ENCODE measurements at places on chromosomes 5 and 9.
A peak's percentile ranks its signal among the peaks of the same experiment; 100 is the strongest.

GRCh38 chr5:55541056-55541635 lies 6.4 kb upstream of the PLPP1 start:
- no peak for DNase-seq

DNA sequence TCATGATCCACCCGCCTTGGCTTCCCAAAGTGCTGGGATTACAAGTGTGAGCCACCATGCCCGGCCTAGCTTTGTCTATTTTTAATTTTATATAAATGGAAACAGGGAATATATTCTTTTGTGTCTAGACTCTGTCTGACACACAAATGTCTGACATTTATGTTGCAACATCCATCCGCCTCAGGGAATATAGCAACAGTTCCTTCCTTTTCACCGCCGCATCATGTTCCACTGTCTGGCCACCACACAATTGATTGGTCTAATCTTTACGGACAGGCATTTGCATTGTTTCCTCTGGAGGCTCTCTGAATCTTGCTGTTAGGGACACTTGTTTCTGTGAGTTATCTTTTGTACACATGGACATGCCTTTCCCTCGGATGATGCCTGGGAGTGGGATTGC lies 20.1 kb upstream of the TBC1D9B start:
- no peak for DNase-seq

DNA sequence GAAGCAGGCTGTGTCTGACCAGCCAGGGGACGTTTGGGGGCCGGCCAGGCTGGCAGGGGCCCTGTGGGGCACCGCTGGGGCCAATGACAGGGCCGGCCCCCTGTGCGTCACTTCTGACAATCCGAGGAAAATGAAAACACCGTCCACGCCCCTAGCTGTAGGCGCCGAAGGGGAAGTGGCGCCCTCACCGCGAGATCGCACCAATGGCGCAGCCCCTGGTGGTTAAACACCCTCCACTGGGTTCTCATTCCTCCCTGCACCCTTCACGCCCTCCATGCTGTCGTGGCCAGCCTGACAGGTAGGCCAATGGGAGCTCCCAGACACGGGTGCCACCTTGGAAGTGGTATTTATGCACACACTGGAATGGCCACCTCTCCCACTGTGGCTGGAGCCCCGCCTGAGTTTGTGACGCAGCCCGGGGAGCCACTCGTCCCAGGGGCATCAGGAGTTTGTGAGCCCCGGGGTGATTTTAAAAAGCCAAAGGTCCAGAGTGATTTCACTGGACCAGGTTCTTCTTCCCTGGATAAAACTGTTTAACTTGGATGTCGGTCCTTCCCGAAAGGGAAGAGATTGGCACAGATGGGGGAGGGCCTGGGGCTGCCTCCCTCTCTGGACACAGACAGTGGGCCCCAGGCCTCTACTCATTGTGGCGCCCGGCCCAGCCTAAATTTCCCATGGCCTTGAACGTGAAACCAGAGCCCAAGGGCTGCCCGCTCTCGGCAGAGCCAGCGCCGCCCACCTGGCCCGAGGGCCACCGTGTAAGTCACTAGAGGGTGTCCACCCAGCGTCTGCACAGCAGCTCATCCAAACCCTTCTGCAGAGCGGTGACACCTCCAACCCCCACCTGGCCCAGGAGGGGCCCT lies 49.7 kb downstream of the NKD2 start:
- DNase-seq: no peak

- no peak for DNase-seq
These were observed 148.2 kb downstream of the PAM start for GRCh38 chr5:102903074-102903871.

DNA sequence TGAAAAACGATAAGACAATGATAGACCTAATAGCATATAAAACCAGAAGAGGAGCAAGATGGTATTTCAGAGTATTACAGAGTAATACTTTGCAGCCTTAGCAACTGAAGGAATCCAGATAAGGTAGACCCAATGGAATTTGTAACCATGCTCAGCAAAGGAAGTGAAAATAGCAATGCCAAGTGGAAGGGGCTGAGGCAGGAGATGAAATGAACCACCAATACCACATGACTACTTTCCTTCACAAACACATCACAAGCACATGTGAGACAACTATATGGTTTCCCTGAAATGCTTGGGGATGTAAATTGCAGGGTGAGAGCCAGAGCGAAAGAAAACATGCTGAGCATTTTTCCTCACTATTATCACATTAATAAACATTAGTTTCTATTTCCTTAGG lies 79.8 kb upstream of the MELK start:
- DNase-seq: no peak

DNA sequence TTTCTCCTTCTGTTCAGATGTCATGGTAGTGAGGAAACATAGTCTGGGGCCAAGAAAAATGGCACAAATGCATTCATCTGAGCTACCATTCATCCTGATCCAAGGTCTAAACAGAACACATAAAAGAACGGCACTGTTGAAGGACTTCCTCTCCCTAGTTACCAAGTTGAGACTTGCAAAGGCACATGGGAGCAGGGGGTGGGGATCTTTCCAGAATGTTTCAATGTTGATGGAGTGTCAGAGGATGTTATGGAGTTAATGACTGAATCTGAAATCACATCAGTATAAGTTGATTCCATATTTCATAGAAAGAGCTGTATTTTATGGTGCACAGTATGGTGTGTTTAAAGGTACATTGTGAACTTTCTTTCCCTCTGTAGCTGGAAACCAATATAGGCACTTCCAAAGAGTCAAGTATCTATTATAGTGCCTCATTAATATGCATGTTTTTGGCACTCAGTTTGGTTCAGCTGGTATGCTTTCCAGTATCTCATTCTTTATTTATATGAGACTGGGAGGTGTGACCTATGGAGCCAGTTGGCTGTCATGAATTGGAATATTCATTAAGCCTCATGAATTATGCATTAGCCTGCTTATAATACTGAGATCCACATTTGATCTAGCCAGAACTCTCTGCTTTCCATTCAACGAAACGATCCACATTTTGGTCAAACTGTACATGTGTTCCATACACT lies 603.0 kb downstream of the NR2F1-AS1 start:
- DNase-seq: no peak

- no peak for DNase-seq
These were observed 76.8 kb upstream of the RANBP3L start for GRCh38 chr5:36378551-36378950.

DNA sequence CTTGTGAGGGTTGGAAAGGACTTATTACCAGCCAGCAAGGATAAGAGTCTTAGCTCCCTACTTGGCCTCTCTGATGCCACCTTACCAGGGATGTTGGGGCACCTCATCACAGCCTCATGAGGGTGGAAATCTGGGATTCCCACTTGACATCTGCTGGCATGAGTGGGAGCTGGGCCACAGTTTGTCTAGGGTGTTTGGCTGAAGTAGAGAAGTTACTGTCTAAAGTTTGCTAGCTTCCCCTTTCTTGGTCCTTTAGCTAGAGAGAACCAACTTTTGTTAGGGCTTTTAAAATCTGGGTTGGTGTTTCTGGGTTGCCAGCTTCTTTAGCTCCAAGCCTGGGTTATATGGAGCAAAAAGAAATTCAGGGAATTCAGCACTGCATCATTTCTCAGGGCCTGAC lies 57.5 kb upstream of the GNA14 start:
- DNase-seq: no peak

GRCh38 chr5:148746826-148747535 lies 79.4 kb upstream of the ADRB2 start:
- DNase-seq: no peak

DNA sequence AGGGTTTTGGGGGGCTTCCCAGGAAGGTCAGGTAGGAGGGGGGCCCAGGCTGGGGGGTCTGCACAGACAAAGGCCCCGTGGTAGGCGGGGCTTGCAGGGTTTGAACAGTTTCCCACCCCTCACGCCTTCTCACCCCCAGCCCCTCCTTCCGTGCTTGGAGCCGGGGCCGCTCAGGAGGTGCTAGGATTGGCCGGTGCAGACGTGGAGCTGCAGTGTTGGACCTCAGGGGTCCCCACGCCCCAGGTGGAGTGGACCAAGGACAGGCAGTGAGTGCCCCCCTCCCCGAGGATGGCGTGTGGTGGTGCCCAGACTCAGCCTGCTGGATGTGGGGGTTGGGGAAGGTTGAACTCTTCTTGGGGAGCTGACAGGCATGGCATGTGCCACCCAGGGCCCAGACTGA lies 83.8 kb downstream of the HMCN2 start:
- DNase-seq: no peak

DNA sequence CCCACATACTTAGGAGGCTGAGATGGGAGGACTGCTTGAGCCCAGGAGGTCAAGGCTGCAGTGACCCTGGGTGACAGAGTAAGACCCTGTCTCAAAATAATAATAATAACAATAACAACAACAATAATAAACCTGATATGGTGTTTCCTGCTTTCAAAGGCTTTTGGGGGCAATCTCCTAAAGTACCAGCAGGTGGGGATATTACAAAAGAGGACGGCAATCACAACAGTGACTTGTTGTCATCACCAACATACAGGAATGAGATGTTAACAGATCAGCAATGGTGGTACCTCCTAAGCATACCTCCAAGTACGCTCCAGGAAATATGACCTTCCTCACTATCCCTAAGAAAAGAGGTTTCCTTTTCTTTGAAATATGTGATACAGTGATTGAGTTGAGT lies 91.1 kb upstream of the RNF180 start:
- peak; percentile 1 for DNase-seq

DNA sequence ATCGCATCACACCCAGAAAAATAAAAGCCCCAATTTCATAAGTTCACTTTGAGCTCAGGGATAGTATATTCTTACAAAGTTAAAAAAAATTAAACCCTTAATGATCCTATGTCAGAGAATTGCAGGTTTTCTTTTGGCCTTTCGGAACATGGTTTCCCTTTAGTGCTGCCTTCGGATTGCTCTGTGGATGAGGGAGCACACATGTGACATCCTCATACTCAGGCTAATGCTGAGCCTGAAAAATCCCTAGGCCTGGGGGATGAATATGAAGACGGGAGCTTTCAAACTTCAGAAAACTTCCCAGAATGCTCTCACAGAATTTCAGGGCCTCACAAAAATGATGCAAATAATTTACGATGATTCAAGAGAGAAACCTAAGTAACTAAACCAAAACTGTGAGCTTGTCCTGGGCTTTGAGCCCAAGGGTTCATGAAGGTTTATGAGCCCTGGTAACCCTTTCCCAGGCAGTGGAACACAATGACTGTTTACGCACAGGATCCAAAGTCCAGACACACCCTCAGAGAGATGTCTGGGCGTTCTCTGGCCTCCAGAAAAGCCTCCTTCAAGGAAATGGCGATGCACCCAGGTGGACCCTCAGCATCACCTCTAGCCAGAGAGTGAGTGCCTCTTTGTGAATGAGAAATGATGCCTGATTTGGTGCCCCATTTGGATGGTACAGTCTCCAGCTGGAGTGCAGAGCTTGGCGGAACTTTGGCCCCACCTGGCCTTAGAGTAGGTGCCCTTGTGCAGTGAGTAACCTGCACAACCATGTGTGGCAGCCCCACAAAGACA lies 145.4 kb downstream of the ENTREP1 start:
- no peak for DNase-seq

- no peak for DNase-seq
These were observed 37.6 kb downstream of the MAST4 start for GRCh38 chr5:66633754-66634153.

GRCh38 chr5:111975133-111975532 lies 218.1 kb upstream of the NREP start:
- no peak for DNase-seq

DNA sequence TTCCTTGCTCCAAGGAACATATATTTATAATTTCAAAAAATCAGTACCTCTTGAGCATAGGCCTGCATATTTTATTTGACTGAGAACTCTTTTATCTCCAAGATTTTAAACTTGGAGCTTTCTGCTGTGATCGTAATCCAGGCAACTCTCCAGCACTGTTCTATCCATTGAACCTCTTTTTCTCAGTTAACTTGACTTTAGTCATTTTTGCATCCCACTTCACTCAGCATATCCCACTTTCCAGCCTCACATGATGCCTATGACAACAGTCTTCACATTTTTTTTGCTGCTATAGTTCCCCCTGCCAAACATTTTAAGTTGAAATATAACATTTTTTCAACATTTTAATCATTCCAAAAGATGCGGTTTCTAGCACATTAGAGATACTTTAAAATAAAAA lies 9.1 kb upstream of the PSIP1 start:
- DNase-seq: no peak

GRCh38 chr5:14272548-14273205 lies 129.5 kb downstream of the TRIO start:
- DNase-seq: no peak

DNA sequence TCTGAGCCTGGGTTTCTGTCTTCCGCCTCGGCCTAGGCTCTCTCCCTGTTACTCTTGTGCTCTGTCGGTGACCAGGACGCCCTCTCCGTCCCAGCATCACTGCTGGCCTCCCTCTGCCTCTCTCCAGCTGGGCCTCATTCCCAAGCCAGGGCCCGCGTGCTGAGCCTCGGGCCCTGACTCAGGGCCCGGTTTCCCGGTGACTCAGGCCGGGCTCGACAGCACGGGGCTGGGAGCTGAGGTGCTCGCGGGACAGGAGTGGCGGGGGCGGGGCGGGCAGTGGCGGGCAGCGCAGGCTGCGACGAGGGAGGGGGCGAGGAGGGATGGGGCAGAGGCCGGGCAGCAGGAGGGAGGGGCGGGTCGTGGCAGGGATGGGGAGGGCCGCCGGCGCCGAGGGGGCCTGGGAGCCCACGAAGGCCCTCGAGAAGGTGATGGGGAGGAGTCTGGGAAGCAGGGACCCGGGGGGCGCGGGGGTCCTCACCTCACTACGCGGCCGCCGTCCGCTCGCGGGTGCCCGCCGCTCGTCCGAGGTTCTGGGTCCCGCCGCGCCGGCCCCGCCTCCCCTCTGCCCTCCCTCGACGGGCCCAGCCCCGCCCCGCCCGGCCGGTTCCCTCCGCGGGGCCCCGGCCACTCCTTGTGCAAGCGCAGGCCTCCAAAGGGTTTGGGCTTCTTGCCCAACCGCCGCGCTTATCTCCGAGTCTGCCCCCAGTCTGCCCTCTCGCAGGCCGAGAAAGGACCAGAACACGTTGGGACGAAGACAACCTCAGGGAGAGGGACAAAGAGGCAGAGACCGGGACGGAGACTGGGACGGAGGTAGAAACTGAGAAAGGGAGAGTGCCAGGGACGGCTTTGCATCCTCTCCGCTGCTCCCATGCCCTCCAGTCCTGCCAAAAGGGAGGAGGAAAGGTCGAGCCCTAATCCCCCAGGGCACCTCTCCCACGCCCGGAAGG lies at the start of gene ARAP3:
Gene ARAP3, minus strand, starts transcription at position 536 of the 947 bp plus-strand sequence. CDS start 1,744 bp downstream, outside the sequence.
- no peak for DNase-seq

- no peak for DNase-seq
These were observed 309.4 kb downstream of the PARP8 start for GRCh38 chr5:50975840-50976239.

GRCh38 chr5:172637740-172638139 lies 3.3 kb upstream of the NEURL1B start:
- DNase-seq: no peak

GRCh38 chr9:123568691-123569688 lies 213.0 kb downstream of the CRB2 start:
- peak; percentile 76 for DNase-seq

- DNase-seq: no peak
These were observed 75.4 kb upstream of the GDNF start for GRCh38 chr5:37915097-37915736.

GRCh38 chr9:128304971-128305288 lies 17.3 kb downstream of the TRUB2 start:
- no peak for DNase-seq
